ENCODE measurements at places on chromosomes 11 and 22. TPM values are rescaled to one million over a fixed set of nuclear protein-coding genes. Genes with fewer than 3 reads are reported as not detected.

Gene HBG2
- not detected for total RNA-seq

Gene RIMBP3B
- total RNA-seq: not detected

Gene RASSF10
- total RNA-seq: not detected

Gene CDKN1C
- 0.43 TPM for total RNA-seq

Gene NCF4
- not detected for total RNA-seq

Gene OR6T1
- total RNA-seq: not detected

Gene CHRNA10
- total RNA-seq: 0.51 TPM

Gene SLC16A8
- 0.51 TPM for total RNA-seq

Gene OVOL1
- not detected for total RNA-seq

Gene CARNS1
- 0.38 TPM for total RNA-seq

Gene PRR33
- not detected for total RNA-seq

Gene CFAP300
- total RNA-seq: 7.3 TPM

Gene CRYBA4
- not detected for total RNA-seq

Gene CD248
- total RNA-seq: 212 TPM

Gene RIMBP3C
- 0.22 TPM for total RNA-seq

Gene TOLLIP
- 27.3 TPM for total RNA-seq

Gene TP53I11
- 66.5 TPM for total RNA-seq

Gene SLC17A6
- not detected for total RNA-seq

Gene EFCAB6
- total RNA-seq: 3.5 TPM

Gene GNAZ
- 0.25 TPM for total RNA-seq

Gene RAG2
- total RNA-seq: not detected

Gene CALCA
- 1.3 TPM for total RNA-seq

Gene PNPLA3
- total RNA-seq: 0.54 TPM

Gene LIMK2
- 19.5 TPM for total RNA-seq

All from GM23248 (cell line).